ENCODE measurements at places on chromosomes 1 and 21.

DNA sequence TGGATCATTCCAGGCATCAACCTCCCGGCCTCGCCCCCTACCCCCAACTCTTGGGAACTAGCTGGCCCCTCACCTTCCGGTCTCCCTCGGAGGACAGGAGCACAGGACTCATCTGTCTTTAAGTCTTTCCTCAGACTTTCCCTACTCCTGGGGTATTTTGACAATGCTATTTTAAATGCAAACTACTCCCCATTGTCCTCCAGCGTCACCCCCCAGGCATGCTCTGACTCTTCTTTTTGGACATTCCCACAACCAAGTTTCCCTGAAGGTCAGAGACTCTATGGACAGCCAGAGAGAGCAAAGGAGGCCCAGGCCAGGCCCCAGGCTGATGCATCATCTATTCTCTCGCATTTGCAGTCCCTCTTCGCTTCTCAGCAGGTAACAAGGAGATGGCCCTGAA lies 424.3 kb downstream of the PCP4 start:
- no peak for DNase-seq

- DNase-seq, result no peak
Observed at GRCh38 chr1:7683521-7683920, 87.6 kb upstream of the VAMP3 start.

GRCh38 chr1:45385302-45385701 lies 45.1 kb upstream of the MUTYH start:
- DNase-seq, result no peak

- DNase-seq, result no peak
Observed at GRCh38 chr1:246947255-246947654, 15.5 kb upstream of the AHCTF1 start.

DNA sequence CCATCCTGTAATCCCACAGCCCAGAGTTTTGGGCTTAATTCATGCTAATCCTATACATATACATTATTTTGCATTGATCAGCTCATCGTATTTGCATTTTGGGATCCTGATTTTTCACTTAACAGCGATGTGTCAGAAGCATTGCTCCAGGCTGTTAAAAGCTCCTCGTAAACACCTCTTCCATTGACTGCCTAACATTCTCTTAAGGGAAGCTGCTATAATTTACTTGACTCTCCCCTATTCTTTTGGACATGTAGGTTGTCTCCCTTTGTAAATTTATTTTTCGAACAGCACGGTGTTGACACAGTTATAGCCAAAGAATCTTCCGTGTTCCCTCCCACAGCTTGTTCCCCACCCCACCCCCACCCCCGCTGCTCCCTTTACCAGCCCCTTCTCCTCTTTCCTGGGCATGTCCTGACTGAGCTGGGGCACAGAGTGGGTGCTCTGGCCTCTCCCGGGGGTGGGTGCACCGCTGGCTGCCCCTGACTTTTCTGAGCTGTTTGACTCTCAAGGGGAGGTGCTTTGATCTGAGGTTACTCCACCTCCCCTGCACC lies 22.8 kb downstream of the LDLRAP1 start:
- no peak for DNase-seq

GRCh38 chr1:184113251-184113650 lies 61.7 kb downstream of the TSEN15 start:
- DNase-seq, result no peak

DNA sequence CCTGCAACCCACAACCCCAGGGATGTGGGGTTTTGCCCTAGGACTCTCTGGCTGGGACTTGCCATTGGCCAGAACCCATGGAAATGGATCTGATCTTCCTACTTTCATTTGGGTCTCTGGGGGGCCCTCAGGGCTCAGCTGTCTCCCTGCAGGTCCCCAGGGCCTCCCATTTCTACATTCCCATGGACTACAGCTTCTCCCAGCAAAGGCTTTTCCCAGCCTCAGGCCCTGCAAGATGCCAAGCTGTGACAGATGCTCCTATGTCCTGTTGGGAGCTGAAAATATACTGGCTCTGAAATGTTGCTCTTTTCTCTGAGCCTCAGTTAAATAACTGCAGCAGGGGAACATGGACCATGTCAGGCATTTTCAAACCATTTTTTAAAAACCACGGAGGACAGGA lies 99.5 kb upstream of the IGSF21 start:
- DNase-seq, result no peak

GRCh38 chr1:206464456-206464964 lies 5.8 kb upstream of the IKBKE start:
- DNase-seq, result no peak
